Stimulated activated CD4-positive, alpha-beta T cell treated with anti-CD3 and anti-CD28 coated beads, Interleukin-1b, Interleukin-23, amount 100 ng/mL, for 1 hour (primary cell): ENCODE measurements at places on chromosomes 16 and 17.

DNA sequence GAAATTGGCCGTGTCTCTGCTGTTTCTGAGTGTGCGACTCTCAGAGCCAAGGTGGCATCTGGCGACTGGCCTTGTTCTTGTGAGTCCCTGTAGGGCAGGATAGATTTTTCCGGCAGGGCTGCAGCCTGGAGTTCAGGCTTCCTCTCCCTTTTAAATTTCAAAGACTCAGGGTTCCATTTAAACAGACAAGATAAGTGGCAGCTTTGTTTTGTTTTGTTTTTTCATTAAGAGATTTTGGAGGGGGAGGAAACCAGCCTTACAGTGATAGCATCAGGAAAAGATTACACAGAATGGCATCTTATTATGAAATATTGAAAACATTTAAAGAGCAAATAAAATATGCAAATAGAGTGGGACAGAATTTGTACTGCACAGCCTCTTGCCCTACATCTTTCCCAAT is 151.3 kb downstream of the RPTOR start:
- DNase-seq, result no peak

DNA sequence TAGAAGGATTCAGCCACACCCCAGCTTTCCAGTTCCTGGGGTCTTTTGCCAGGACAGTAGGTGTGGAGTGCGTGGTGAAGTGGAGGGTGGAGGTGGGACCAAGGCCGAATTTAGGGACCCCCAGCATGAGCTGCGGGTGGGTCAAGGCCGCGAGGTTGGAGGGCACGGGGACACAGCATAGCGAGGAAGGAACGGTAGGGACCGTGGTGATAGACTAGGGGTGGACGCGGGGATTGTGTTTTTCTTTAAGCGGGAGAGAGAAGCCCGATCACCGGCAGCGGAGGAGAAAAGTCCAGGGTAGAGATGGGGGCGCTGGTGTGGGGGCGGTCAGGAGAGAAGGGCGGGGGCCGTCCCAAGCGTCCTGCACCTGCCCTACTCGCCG is 261 bp upstream of the B4GALNT2 start:
- no peak for DNase-seq

DNA sequence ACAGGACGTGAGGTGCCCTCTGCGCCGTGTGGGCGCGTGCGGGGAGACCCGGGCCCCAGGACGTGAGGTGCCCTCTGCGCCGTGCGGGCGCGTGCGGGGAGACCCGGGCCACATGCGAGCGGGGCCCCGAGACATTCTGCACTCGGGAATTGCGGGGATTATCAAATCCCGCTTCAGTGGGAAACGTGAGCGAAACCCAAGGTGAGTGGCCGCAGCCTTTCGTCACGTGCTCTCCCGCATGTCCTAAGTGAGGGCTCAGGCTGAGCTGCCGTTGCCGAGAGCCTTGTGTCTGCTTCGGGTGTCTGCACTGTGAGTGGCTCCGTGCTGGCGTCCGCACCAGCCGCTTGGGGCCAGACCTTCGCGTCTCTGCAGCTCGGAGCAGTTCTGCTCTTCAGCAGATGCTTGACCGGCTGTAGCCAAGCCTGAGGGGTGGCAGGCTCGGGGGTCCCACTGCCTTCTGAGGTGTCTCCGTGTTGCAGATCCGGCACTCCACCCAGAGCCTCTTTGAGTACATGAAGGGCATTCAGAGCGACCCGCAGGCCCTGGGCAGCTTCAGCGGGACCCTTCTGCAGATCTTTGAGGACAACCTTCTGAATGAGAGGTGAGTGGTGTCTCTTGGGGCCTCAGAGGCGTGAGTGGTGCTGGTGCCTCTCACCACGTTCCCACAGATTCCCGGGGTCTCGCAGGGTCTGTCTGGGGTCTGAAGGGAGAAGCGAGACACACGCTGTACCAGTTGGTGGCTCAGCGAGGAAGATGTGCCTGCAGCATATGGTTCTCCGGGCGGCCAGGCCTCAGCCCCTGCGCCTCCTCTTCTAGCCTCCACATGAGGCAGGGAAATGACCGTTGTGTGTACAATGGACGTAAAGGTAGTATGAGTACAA is 90.5 kb upstream of the ZNF750 start:
- no peak for DNase-seq

- no peak for DNase-seq
Measured at GRCh38 chr16:14087590-14088154, 16.6 kb downstream of the MRTFB start.

DNA sequence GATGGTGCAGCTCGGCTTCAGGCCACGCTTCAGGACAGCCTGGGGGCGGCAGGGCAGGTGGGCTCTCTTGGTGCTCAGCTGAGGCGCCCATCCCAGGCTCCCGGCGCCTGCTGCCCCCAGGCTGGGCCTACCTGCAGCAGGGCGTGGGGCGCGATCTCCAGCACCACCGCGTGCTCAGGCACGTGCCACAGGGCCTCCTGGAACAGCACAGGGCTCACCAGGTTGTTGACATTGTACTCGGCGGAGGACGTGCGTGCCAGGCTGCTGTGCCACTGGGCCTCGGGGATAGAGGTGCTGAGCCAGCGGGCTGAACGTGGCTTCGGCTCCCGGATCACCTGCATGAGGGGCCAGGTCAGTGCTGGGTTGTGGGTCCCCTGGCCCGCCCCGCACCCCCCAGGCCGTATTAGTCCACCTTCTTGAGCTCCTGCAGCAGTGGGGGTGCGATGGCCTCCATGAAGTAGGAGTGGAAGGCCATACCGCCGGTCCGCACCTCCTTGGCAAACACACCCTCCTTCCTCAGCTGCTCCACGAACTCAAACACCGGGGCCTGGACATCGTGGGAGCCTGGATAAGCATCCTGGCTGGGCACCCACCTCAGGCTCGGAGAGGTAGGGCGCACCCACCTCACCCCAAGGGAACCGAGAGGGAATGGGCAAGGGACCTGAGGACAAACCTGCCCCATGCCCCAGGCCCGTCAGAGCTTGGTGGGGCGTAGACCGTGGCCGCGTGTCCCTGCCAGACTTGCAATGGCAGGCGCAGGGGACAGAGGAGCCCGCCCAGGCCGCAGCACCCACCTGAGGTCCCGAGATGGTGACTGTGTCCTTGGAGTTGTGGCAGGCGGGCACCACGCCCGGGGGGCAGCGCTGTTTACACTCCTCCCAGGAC is 9.0 kb downstream of the FASN start:
- no peak for DNase-seq

GRCh38 chr16:5668553-5668952 is 571.0 kb upstream of the EEF2KMT start:
- DNase-seq, result no peak

- DNase-seq, result no peak
Measured at GRCh38 chr17:56929362-56929969, 15.6 kb upstream of the TRIM25 start.

GRCh38 chr17:29196769-29197515 is 16.7 kb upstream of the MYO18A start:
- no peak for DNase-seq
